ENCODE measurements at places on chromosomes 5 and 9.
A peak's percentile ranks its signal among the peaks of the same experiment; 100 is the strongest.

GRCh38 chr5:125409861-125410536, 663.6 kb upstream of the ZNF608 start:
- no peak for DNase-seq

GRCh38 chr5:134026521-134027287, 21.9 kb upstream of the VDAC1 start:
- DNase-seq = peak; percentile 46

DNA sequence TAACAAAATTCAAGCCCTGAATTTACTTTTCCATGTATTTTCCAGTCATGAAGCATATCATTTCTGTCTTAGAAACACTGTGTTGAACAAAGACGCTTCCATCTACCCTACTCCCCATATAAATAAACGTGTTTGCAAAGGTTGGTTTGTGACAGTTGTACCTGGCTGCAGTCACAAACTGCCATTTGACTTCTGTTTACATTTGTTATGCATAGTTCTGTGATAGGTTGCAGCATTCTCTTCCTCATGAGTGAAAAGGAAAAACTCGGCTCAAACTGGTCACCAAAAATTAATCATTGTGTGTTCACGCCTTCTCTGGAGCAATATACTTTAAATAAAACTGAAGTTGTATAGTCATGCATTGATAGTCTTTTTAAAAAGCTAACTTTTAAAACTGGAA, 69.3 kb upstream of the MOCS2 start:
- no peak for DNase-seq

DNA sequence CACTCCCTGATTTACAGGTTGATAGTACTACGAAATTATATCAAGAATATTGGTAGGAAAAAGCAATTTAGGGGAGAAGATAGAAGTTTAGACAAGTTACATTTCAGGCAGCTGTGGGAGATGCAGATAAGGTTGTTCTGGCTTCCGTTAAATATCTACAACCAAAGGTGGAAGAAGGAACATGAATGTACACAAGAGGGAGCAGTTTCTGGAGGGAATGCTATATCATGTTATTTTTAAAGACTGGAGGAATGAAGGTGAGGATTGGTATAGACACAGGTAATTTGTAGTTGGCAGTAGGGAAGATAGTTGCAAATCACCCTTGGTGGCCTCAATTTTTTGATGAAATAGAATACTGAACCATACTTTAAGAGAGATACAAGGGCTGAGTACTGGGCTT, 187.3 kb upstream of the NMUR2 start:
- no peak for DNase-seq

GRCh38 chr5:121681229-121681855, 170.3 kb upstream of the FTMT start:
- no peak for DNase-seq

DNA sequence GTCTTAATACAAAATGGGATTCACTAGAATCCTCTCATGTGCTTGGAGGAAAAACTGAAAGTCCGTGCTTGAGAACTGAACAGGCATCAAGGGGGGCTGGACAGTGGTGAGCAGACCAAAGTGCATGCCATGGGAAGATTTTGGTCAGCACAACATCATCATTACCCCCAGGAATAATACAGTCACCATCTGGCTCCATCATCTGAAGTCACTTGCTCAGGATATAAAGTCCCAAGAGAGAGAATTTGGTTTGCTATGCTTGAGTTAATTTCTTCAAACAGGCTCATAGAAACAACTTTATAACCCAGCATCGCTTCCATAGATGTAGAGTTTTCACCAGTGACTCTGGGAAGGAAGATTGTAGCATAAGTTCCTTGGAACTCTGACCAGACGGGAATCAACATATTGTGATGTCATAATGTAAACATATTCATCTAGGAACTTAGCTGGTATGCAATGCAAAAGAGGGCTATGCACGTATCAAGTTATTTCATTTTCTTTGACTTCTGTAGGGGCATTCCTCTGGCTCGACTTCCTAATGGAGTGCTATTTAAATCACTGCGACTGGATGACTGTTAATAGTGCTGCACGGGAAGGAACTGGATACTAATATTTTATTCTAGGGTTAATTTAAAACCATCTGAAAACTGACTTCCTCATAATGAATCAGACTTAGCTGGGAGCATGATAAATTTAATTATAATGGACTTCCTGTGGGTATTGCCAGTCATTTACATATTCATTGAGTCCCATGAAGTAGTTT, 145.2 kb downstream of the MTRR start:
- DNase-seq = no peak

DNA sequence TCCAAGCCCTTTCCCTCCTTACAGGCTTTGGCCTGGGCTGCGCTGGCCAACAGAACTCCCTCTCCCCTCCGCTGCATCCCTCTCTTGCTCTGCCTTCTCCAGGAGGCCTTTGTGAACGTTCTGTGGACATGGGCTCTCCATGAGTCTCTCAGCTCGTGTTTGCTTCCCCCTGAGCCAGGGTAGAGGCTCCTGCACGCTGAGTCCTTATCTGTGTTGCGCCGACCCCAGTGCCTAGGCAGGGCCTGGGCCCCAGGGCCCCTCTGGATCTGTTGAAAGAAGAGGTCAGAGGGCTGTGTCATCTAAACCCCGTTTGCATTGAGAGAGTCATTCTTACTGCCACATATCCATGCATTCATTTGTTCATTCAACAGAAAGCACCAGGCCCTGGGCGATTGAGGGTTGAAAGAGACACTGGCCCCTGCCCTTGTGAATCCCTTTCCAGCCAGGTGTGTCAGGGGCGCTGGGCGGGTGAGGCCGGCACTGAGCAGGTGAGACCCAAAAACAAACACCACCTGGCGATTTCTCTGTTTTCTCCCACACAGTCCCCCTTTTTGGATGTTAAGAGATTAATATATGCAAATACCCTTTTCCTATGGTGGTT, 111.2 kb upstream of the IER5L start:
- DNase-seq = no peak

DNA sequence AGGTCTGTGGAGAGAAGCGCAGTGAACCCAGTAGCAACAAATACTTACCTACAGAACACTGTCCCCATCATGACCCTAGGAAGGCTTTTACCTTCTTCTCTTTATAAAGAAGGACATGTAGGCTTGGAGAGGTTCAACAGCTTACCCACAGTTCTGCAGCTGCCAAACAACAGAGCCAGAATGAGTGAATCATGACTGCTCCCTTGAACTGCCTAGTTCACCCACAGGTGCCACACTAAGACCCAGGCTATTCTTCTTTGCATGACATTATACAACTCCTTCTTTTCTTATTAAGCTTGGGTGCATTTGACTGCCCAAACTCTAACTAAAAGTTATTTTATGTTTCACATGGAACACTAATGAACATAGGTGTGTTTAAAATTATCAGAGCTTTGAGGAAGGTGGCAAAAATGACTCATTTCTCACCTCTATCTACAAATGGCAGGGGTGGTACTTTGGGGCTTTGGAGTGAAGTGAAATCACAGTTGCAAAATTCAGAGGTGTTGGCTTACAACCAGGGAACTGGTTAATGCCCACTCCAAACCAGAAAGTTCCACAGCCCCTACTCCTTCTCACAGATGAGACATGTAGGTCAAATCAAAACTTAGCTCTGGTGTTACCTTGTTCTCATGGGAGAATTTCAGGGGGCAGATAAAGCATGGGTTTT, 201.6 kb downstream of the SEMA6A start:
- no peak for DNase-seq

DNA sequence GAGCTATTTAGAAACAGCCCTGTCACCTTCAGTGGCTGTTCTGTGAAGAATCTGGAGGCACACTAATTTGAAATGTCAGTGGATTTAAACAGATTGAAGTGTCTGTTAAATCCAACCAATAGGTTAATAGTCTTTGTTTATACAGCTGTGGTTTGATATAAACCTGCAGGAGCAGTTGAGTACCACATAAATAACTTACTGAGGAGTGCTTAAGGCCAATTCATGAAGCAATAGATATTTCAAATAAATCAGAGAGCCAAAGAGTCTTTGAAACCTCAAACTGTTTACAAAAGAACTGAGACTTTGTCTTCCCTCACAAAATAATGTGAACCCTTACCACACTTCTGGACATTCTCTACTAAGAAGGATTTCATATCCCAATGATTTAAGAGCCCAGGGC, 111.9 kb downstream of the FEM1C start:
- DNase-seq = no peak

DNA sequence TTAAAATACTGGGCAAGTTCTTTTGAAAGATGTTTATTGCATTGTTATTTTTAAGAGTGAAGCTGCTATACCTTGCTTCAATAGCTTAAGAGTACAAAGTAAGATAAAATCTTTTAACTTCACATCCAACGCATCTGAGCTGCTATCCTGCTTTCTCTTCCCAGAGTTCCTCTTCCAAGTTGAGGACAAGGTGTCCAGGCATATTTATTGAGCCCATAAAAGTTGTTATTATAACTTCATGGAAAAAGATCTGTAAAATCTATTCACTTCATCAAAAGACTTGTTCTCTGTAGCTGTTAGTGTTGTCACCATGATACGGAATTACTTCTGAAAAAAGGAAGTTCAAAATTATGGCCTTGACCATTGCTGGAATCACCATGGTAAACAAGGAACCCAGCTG, 306.2 kb upstream of the ELAVL2 start:
- DNase-seq = no peak

GRCh38 chr5:43039471-43040286, 440 bp downstream of the ANXA2R start:
- DNase-seq = peak; percentile 68

DNA sequence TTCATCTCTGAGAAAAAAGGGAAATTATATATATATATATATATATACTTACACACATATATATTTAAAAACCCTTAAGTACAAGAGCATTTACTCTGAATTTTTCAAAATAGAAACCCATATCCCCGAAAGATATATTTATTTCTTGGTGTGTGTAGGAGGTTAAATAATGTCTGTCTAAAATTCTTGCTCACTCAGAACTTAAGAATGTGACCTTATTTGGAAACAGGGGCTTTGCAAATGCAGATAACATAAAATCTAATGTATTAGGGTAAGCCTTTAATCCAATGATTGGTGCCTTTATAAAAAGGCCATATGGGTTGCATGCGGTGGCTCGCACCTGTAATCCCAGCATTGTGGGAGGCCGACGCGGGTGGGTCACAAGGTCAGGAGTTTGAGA, 517.3 kb upstream of the TLE4 start:
- DNase-seq = no peak

GRCh38 chr5:141811287-141812155, 66.7 kb downstream of the PCDH1 start:
- DNase-seq = no peak

DNA sequence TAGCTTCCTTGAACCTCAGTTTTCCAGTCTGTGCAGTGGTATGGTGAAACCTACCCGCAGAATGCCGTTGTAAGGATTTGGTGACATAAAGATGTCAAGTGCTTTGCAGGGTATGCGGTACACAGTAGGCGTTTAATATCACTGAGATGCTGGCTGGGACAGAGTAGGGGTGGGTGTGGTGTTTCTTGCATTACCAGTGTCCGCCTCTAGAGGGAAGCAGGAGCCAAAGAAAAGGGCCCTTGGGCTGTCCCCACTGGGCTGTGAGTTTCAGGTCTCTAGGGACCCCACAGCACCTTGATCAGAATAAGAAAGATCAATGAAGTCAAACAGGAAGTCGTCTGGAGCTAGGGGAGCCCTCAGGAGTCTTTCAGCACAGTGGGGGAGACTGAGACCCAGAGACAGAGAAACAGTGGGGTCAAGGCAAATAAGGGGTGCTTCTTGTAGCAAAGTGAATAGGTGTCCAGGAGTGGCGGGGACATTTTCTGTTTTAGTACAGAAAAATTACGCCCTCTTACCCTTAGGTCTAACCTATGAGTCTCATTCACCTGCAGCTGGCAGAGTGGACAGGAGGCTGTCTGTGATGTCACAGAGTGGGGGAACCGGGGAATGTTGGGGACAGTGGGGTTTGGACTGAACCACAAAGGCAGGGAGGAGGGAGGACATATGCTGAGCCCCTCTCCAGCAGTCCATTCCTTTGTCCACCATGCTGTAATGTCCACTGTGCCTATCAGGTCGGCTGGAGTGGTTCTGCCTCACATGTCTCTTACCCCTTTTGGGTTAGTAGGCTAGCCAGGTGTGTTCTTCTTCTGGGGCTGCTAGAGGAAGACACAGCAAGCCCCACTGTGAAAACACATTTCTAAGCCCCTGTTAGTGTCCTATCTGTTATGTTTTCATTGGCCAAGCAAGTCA, 4.7 kb upstream of the TEX53 start:
- no peak for DNase-seq

- DNase-seq = no peak
These were observed 187.3 kb downstream of the CDH12 start for GRCh38 chr5:22665801-22666200.

GRCh38 chr5:4868140-4868735, 271.9 kb upstream of the ADAMTS16 start:
- no peak for DNase-seq

DNA sequence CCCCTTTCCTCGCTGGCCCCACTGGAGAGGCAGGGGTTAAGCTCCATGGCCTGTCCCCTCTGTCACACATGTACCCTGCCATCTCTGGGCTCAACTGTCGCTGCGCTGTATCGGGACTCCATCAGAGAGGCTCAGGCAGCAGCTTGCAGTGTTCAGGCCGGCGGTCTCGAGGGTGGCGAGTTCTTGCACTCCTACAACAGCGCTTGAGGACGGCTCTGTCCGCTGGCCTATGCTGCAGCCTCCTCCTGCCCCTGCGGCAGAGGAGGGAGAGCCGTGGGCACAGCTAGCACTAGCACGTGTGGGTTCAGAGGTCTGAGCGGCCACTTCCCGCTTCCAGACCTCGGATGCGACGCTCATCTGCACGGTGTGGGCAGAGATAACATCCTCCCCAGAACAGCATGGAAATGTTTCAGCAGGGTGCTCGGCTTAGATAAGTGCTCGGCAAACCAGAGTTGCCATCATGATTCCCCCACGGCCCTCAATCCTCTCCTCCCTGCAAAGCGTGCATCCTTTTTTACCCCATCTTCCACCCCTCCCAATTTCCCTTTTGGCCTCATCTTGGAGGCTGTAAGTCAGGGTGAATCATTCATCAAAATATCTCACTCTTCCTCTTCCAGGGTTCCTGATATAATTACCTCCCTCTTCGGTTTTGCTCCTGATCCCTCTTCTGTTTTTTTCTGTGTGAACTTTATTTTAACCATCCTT, 41.9 kb upstream of the FUBP3 start:
- no peak for DNase-seq

GRCh38 chr9:31394015-31394473, 990.4 kb upstream of the ACO1 start:
- no peak for DNase-seq

GRCh38 chr5:78895616-78896015, 89.5 kb downstream of the ARSB start:
- DNase-seq = no peak

DNA sequence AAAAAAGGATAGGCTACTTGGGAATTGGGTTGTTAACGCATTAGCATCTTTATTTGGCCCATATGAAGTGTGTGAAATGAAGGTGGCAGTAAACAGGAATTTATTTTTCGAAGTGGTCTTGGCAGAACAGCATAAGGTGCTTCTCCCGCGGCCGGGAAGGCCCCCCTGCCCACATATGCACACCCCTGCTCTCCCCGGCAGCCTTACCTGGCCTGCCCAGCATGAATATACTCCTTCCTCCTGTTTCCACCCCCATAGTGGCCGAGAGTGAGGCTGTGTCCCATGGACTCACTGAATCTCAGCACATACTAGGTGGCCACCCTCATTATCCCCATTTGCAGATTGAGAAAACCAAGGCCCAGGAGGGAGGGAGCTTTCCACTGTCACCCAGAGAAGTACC, 54.0 kb upstream of the OLFM1 start:
- no peak for DNase-seq

Measured in gastrocnemius medialis (tissue), 4 donors.